ENCODE measurements at places on chromosomes 11 and 22. TPM values are rescaled to one million over a fixed set of nuclear protein-coding genes. Genes with fewer than 3 reads are reported as not detected.

SMTNL1 gene
- 0.26 TPM for total RNA-seq

PARVG gene
- 0.94 TPM for total RNA-seq

SLC5A12 gene
- total RNA-seq, result 1.9 TPM

CYB5R2 gene
- 40.3 TPM for total RNA-seq

JRKL gene
- 6.1 TPM for total RNA-seq

DNAJB7 gene
- not detected for total RNA-seq

TEX54 gene
- not detected for total RNA-seq

RAB3IL1 gene
- total RNA-seq, result 7.2 TPM

RFPL3 gene
- total RNA-seq, result not detected

MIOX gene
- total RNA-seq, result 0.41 TPM

PACSIN2 gene
- total RNA-seq, result 64.1 TPM

OR52I1 gene
- total RNA-seq, result not detected

PAX6 gene
- total RNA-seq, result 0.30 TPM

NRXN2 gene
- 8.6 TPM for total RNA-seq

FOLR1 gene
- 0.35 TPM for total RNA-seq

SCN4B gene
- total RNA-seq, result 4.5 TPM

ART5 gene
- 8.7 TPM for total RNA-seq

CYP2D6 gene
- total RNA-seq, result 1.4 TPM

PDGFB gene
- 9.2 TPM for total RNA-seq

DYNC2H1 gene
- 14.9 TPM for total RNA-seq

CASP5 gene
- not detected for total RNA-seq

SCUBE2 gene
- total RNA-seq, result 0.64 TPM

GLYAT gene
- 0.32 TPM for total RNA-seq

SMC1B gene
- total RNA-seq, result 0.11 TPM

PTGDR2 gene
- 0.14 TPM for total RNA-seq

MYBPC3 gene
- 0.07 TPM for total RNA-seq

ANO3 gene
- 0.11 TPM for total RNA-seq

VPREB1 gene
- not detected for total RNA-seq

GLYATL2 gene
- 0.20 TPM for total RNA-seq

HTR3A gene
- 4.1 TPM for total RNA-seq

ZBTB16 gene
- 0.34 TPM for total RNA-seq

BIK gene
- total RNA-seq, result 3.0 TPM

HTR3B gene
- total RNA-seq, result not detected

IFITM10 gene
- 0.80 TPM for total RNA-seq

RBMXL2 gene
- not detected for total RNA-seq

OR4D9 gene
- not detected for total RNA-seq

DDTL gene
- total RNA-seq, result 5.8 TPM

MYEOV gene
- 1.4 TPM for total RNA-seq

LYVE1 gene
- total RNA-seq, result 0.32 TPM

PATZ1 gene
- 72.6 TPM for total RNA-seq

SRRD gene
- total RNA-seq, result 20.0 TPM

NXPE1 gene
- not detected for total RNA-seq

PGGHG gene
- 106 TPM for total RNA-seq

IGHMBP2 gene
- total RNA-seq, result 17.8 TPM

RFPL2 gene
- 0.48 TPM for total RNA-seq

All from WTC11 (cell line).